Activated CD4-positive, alpha-beta T cell treated with anti-CD3 and anti-CD28 coated beads for 36 hours (primary cell): ENCODE measurements at places on chromosomes 4 and X.

DNA sequence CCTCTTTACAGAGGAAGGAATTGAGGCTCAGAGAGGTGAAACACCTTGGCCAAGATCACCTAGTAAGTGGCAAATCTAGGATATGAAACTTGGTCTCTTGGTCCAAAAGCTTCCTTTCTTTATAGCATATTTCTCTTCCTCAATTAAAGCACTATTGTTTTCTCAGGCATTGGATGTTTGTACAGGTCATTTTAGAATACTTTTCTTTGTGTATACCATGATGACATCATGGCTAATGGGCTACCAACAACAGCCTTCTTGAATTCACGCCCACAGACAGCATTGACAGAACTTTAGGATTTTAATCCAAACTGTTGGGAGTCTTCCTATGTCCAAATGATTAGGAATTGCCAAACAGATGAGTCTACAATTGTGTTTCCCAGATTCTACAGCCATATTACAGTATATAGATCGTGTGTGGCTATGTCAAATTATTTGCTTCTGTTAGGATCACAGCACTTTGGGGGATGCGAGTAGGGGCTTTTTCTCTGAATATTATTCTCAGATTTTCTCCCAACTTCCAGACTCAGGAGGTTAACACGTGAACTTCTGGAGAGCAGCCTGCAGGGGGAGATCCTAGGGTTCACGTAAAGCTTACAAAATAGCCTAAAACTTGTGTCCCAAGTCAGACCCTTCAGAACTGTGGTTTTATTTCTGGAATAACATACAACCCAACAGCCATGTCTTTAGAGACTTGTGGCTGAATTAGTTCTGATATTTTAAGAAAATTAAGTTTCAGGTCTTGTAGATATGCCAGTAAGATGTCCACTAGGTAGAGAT is 191.8 kb downstream of the SHROOM3 start:
- no peak for DNase-seq

DNA sequence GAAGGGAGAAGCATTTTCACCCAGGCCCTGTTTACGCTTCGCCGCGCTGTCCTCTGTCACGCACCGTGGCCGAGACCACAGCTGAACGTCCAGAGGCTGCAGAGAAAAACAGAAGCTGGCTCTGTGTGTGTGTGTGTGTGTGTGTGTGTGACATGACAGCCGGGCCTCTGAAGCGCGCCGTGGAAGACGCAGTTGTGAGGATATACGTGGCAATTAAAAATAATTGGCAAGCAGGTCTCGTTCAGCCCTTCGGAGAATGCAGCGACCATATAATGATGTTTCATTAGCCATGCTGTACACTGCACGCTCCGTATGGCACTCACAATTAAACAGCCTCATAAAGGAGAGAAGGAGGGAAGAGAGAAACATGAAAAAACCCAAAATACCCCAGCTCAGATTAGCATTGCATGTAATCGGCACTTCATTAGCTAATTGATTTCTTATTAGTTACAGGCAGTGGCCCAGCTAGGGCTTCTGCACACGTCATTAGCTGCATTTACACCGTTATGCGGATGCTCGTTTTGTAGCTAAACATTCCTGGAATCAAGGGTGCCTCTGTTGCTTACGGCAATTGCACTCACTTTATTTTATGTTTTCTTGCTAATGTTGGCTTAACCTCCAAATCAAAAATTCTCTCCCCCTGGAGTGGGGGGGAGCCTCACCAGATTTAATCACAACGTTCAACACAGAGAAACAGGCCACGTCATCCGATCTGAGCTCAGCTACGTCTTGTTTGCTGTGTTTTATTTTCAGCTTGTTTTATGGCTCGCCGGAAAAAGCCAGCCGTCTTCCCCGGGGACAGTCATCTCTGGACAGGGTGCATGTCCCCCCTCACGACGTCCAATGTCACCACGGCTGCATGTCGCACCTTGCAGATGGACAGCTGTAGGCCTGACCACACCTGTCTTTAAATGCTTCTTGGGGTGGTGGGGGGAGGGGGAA is 74.6 kb upstream of the SHOX start:
- no peak for DNase-seq

- DNase-seq, result no peak
Observed at GRCh38 chr4:152155070-152155469, 380.8 kb downstream of the FBXW7 start.

DNA sequence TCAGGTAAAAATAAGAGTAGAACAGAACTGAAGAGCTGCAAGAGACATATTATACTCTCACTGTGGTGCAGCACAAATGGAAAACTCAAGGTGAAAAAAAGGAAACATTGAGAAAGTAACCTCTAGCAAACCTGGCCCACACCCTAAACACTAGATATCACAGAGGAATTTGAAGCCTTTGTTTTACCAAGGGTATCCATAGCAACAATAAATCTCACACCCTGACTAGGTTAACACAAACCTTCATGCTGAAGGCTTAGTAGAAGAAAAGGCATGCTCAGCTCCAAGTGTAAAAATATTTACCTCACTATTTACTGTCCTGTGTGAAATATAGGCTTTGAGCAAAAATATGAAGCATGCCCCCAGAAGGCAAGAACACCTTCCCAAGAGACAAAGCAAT is 61.9 kb upstream of the TAB3 start:
- DNase-seq, result no peak

DNA sequence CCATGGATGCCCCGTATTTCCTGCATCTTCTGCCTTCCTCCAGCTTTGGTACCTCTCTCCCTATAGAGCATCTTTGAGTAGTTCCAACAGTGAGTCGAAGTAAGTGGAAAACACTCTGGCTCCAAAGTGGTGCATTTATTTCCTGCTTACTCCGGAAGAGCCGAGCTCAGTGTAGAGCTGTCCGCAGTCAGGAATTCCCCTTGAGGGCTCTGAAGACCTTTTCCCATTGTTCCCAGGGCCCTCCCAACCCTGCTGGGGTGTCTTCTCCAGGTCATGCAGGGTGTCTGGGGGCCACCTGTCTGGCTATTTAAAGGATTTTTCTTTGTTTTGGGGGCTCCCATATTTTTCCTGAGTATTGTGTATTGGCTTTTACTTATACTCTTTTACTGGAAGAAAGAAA is 118.6 kb upstream of the MXRA5 start:
- DNase-seq, result no peak
